ENCODE measurements at places on chromosomes 13 and 19. TPM values are rescaled to one million over a fixed set of nuclear protein-coding genes. Genes with fewer than 3 reads are reported as not detected.
A peak's percentile ranks its signal among the peaks of the same experiment; 100 is the strongest.

DNA sequence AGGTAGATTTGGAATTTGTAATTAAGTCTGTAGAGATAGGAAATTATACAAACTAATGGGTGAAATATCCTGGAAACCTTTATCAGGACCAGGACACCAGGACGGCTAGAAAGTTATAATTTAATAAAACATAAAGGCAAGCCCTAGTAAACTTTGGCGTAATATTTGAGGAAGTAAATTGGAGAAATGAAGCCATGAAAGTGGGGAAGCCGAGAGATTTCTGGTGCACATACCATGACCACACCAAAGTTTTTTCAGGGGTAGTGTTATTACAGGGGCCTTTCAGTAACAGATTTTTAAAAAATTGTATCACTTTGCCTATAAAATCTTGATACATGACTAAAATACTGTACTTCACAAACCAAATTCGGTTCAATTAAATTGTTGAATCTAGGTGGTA lies 54.7 kb upstream of the URAD start:
- DNase-seq, result no peak

DNA sequence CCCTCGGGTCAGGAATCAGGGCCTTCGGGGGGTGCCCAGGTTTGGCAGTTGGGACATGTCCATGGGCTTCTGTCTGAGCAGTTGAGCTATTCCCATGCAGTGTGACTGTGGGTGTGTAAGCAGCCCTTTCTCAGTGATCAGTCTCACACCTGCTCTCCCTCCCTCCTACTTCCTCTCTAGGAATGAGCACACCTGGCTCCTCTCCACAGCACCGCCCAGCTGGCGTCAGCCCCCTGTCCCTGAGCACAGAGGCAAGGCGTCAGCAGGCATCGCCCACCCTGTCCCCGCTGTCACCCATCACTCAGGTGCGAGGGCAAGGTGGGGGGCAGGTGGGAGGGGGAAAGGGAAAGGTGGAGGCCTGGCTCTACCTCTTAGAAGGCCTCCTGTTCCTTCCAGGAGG lies 25.9 kb downstream of the COMP start:
- DNase-seq, result no peak

- no peak for DNase-seq
Measured at GRCh38 chr19:51342631-51343569, 961 bp upstream of the VSIG10L start.

- DNase-seq, result no peak
Measured at GRCh38 chr13:71787414-71787813, 79.6 kb downstream of the DACH1 start.

DNA sequence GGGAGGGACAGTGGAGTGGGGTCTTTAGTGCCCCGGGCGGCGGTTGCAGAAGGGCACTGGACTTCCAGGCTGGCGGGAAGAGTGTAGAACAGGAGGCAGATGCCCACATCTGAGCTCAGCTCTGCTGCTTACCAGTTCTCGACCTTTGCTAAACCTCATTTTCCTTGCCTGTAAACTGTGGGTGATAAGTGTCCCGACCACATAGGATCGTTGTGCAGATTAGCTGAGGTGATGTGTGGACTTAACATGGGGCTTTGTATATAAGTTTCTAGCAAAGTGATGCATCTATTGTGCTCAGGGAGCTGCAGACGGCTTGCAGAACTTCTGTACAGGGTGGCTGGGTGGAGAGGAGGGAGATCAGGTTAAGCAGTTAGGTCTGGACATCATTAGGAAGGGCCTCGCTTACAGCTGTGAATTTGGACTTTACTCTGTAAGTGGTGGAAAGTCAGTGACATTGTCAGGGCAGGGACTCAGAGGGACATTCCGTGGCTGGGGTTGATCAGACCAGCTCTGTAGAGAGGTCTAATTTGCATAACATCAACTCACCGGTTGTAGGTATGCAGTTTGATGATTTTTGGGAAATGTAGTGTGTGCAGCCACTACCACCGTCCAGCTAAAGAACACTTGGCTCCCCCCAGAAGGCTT lies 70.0 kb downstream of the SPATA13 start:
- DNase-seq, result no peak

DNA sequence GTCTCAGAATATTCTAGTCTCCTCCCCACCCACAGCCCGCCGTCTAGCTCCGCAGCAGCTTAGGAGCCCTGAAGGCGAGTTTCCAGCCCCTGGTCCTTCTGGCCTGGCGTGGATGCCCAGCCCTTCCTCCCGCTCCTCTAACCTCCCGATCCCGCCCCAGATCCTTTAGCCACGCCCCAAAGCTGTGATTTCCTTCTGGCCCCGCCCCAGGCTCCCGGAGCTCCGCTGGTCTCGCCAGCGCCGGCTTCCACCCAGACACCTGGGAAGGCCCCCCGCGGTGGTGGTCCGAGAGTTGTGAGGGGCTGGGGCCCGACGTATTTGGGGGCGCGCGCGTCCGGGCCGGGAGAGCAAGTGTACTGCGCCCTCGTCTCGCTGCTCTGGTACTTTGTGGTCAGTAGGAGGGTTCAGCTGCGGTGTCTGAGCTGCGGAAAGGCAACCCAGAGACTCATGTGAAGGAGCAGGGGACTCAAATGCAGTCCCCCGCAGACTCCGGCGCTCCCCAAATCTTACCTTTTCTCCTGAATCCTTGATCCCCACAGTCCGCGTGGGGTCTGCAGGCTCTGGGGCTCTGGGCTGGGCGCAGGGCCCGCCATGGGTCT lies at the start of gene CGB7:
Gene CGB7 (minus strand): TSS at position 114 of the 599 bp plus-strand sequence. CDS start 2,374 bp downstream, outside the sequence.
- DNase-seq, result peak; percentile 78

- peak; percentile 44 for DNase-seq
Measured at GRCh38 chr19:40231544-40232424, 5.3 kb upstream of the CCNP start.

Gene IGFL3
- not detected for total RNA-seq

Gene TPM4
- total RNA-seq, result 69.6 TPM

Gene ZNF700
- 3.3 TPM for total RNA-seq

Gene RNF113B
- not detected for total RNA-seq

Gene FFAR2
- 0.27 TPM for total RNA-seq

Gene ZNF90
- 0.66 TPM for total RNA-seq

Data from left ventricle myocardium inferior (tissue), 1 donor.